ENCODE measurements at places on chromosomes 3 and 15.

DNA sequence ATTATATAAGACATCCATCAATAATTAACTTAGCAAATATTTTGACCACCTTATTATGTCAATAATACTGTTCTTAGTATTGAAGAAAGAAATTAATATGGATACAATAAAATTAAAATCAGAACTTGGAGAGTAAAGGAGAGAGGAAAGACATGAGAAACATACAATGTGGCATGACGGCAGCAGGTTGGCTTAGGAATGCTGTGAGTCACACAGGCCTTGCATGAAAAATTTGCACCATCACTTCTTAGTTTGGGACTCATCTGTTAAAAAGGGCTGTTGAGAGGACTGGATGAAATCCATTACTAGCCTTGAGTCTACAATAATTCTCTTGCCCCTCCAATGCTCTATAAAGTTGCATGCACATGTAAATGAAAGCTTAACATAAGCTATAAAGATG lies 880.8 kb downstream of the ROBO1 start:
- DNase-seq = no peak

DNA sequence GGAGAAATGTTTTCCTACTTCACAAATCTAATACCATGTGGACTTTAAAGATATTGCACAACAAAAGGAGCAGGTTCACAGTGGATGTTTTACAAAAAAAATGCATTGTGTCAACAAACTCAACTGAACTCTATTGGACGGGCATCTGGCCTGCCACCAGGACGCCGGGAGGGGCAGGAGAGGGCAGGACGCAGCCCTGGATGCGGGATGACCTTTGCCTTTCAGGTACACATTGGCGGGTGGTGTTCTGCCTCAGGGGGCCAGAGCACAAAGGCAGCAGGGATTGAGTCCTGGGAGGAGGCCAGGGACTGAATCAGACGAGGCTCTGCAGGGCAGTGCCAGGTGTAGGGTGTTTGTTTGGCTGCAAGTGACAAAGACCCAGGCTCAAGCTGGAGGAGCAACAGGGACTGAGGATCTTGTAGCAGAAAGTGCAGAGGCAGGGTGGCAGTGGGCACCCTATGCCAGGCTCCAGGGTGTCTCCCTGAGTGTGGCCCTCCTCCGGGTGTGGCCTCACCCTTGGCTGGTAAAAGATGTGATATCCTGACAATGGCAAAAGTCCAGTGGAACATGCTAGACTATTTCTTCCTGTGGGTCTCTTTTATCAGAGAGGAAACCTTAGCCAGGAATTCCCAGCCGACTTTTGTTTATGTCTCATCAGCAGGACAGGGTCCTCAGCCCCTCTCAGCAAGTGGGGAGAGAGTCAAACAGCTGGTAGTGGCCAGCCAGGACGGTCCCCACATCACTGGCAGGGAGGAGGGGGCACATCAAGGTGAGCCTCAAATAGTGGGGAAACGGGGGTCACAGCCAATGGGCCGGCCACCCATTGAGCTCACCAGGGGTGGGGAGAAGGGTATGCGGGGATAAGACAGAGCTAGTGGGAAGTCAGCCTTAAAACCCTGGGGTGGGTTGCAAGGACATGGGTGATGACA lies 29.7 kb upstream of the KLF13 start:
- DNase-seq = no peak

DNA sequence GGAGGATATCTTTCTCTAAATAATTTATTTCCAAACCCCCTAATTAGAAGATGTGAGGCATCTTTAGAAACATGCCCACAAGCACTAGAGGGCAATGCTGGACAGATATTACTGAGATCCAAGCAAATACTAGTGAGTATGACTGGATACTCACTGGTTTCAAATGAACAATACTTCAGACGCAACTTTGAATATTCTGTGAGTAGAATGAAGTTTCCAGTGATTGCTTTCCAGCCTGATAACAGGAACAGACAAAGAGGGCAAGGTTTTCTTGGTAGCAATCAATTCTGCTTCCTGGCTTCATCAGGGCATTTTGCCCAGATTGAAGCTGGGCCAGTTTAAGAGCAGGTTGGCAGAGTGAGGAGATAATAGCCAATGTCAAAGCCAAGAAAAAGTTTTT lies 442.6 kb upstream of the PDZRN3 start:
- peak; percentile 22 for DNase-seq

DNA sequence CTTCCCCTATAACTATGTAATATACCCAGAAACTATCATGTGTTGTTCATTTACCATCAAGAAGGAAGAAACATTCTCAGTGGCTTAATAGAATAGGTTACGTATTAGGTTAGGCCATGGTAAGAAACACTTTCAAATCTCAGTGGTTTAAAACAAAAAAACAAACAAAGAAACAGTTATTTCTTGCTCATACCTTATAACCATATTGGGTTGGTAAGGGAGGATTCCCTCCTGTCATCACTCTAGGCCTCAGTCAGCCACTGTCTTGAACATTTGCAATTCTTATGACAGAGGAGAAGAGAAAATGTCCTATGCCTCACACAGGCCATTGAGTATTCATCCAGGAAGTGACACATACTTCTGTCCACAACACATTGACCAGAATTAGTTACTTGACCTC lies 727.7 kb upstream of the NECTIN3 start:
- no peak for DNase-seq

- DNase-seq = no peak
Observed at GRCh38 chr3:42205800-42206514, 60.0 kb downstream of the CCK start.

- DNase-seq = no peak
Observed at GRCh38 chr3:61893840-61894566, 332.6 kb downstream of the PTPRG start.

- DNase-seq = no peak
Observed at GRCh38 chr3:156148345-156148945, 28.1 kb downstream of the KCNAB1 start.

DNA sequence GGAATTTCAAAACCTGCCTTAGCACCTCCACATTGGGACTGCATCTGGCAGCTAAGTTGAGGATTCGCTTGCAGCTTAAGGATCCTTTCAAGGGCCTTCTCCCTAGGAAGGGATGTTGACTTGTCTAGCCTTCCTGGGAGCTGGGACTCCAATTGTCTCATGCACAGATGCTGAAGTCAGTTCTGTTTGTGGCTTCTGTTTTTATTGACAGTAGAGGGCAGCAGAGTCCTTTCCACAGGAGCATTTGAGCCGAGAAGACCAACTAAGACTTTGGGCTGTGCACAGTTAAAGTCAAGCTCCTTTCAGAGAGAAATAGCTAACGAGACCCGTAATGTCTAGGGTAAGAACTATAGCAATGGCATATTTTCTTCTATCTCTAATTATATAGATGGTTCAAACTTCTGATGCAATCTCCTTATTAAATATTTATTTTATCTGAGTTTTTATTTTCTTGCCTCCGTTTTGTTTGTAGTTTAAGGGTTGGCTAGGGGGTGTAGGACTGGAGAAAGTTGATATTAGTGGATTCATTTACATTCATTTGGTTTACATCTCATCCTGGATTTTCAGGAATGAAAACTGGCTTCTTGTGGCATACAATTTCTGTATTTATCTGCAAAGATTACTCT lies 59.7 kb upstream of the KBTBD8 start:
- peak; percentile 48 for DNase-seq

GRCh38 chr15:59259137-59259943 lies 52.7 kb downstream of the LDHAL6B start:
- DNase-seq = no peak

DNA sequence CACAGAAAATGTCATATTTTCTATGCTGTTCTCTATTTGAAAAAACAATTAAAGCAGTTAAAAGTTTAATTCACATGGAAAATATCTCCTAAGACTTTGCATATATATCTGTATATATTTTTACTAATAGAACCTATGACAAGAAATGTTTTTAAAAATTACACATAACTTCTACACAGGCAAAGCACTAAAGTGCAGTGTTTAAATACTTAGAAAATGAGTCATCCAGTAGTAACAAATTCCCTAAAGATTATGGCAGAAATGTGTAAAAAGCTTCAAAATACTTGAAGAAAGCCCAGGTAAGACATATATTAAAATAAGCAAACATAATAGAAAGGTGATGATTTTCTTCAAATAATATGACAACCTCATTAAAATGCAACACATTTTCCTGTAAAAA lies 236.6 kb downstream of the TBC1D5 start:
- no peak for DNase-seq

DNA sequence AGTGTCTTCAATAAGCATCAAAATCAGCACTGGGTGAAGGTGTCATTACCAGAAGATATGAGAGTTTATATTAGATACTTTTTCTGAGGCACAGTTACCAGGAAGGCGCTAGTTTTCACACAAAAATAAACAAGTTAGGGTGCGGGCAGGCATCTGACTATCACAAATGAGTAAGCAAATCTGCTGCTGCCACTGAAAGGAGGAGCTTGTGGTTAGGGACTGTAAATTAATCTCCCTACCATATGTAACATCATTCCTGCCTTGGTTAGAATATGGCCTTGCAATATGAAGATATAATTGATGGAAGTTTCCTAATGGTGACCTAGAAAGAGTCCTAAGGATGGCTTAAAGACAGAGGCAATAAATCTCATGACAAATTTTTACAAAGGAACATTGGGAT lies 19.5 kb upstream of the EID1 start:
- DNase-seq = no peak

DNA sequence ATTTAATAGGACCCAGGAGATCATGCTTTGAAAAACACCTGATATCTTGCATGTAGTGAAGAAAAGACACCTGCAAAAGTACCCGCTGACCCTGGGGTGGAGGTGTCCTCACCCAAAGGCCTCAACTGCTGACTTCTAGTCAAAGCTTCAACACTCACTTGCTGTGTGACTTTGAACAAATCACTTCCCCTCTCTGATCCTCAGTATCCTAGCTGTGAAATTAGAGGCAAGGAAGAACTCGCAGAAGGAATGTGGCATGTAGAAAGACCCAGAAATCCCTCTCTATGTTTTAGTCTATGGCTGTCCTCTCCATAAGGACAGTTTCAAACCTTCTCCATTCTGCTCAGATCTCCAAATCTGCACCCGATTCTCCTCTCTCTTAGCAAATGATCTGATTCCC lies 52.7 kb upstream of the ATP13A3 start:
- no peak for DNase-seq

DNA sequence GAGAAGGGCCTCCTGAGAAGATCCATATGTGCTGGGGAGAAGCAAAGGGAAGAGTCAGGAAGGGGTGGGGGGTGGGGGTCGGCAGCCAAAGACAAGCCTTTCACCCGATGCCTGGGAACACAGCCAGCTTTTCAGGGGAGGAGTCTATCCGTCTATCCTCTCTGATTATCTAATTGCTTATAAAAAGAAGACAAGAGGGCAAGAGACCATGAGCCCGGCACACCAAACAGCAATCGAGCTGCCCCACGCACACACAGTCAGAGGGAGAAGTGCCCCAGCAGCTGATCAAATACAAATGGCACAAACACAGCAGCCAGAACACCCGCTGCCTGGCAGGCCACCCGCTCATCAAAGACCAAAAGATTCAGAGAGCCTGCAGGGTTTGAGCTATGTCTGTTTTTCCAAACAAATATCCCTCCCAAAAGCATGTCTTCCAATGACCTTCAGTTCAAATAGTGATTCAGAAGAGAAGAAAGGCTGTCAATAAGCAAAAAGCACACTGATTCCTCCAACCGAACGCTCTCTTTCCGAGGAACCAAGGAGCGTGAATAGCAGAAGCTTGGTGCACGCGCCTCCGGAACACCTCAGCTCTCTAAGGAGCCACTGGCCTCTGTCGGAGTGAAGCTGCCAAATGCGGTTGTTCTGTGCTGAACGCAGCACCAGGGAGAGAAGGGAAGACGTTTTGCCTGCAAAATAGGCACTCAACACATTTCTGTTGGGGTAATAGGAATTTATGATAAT lies 419.2 kb downstream of the OCA2 start:
- DNase-seq = no peak

DNA sequence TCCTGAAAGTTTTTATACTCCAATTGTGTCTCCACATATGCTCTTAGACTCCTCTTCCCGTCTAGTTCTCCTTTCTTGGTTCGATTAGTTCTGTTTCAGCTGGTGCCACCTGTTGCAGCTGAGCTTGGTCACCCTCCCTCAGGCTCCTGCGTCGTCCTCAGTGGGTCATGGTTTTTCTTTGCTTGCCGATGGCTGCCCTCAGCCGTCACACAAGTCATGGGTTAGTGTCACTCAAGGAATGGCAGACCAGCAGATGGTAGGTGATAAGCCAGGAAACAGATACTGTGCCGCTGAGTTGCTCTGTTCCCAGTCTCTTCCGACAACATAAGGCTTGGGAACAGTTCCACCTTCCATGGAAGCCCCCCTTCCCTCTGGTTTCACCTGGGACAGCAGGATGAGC lies 109.9 kb downstream of the IGF1R start:
- no peak for DNase-seq

- DNase-seq = no peak
Observed at GRCh38 chr15:56883088-56883487, 35.4 kb upstream of the TCF12 start.

DNA sequence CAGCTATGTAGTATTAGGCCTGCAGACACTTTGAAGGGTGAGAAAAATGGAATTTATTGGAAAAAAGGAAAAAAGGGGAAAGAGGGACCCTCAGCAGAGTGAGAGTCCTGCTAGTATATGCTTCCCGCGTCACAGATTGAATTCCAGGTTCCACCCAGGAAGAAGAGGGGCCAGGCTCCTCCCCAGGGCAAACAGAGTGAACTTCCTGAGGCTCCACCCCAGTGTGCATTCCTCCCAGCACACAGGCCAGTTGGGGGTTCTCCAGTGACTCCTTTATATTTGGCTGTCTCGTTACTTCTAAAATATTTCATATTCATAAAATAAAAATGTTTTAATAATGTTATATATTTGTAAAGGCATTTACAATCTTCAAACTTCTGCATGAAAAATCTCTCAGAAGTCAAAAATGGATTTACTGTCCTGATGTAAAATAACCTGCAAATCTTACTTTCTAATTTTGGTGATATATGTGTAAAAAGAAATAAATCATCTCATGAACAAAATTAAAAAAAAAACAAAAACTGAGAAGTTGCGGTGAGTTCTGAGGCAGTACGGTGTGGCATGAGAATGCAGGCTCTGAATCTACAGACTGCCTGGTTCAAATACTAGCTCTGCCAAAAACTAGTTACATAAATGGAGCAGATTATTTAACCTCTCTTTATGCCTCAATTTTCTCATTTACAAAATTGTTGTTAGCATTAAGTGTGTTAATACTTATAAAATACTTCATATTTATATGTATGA lies 175.8 kb upstream of the P2RY1 start:
- DNase-seq = no peak

GRCh38 chr15:76363251-76363650 lies 26.7 kb downstream of the ISL2 start:
- DNase-seq = no peak

DNA sequence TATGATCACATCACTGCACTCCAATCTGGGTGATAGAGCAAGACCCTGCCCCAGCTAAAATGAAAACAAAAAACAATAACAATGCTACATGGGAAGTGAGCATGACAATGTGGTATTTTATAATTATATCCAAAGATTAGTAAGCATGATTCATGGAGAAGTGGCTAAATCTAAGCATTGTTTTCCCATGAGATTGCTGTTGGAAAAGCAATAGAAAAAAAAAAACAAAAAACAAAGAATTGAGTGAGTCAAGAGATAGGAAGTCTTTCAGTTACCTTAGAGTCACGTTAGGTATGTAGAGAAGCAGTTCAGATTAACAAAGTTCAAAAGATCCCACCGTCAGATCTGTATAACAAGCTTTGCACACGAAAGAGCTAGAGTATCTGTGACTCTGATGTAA lies 210.3 kb upstream of the CNTN6 start:
- no peak for DNase-seq

Data from fibroblast of the conjunctiva (primary cell).